ENCODE measurements at places on chromosomes 6 and 20. TPM values are rescaled to one million over a fixed set of nuclear protein-coding genes. Genes with fewer than 3 reads are reported as not detected.

The TXLNB gene
- total RNA-seq, result 0.05 TPM

The MUC21 gene
- not detected for total RNA-seq

The NKX2-4 gene
- not detected for total RNA-seq

The PRRT1 gene
- total RNA-seq, result 1.3 TPM

The ERVFRD-1 gene
- not detected for total RNA-seq

The PNPLA1 gene
- total RNA-seq, result not detected

The SIRPD gene
- not detected for total RNA-seq

The TRIM40 gene
- total RNA-seq, result not detected

DNA sequence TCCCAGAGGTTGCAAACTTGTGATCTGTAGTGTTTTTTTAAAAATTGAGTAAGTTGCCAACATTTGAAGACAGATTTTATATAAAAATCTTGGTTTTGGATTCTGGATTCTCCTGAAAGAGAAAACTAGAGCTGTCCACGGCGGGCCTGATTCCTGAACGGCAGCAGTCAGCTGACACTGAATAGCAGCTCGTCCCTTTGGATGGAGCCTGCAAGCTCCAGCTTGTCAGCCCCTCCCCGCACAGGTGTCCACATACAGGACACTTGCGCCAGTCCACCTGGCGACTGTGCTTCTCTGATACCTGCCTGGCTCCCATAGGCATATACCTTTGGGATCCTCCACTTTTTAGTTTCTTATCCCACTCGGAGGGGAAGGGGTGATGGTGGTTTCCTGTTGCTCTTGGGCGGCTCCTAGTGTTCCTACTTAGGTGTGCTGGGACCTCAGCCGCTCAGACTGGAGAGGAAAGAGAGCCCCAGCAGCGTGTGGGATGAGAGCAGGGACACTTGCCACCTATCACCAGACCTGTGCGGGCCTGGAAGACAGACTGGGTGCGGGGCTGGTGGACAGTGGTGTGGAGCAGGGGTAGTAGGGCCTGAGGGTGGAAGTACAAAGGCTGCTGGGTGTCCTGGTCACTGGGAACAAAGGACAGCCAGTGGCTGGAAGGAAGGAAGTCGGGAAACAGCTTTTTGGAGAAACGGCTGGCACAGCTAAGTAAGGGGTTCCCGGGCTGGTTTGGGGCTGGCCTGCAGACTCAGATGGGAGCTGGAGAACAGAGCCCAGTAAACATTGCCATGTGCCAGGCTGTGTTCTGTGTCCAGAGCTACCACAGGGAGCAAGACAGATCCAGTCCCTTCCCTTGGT, 18.3 kb downstream of the GHRH start:
- peaks cover 23% of the 10 kb centered on the region for H3K36me3 ChIP-seq
- peak; percentile 60 for DNase-seq
- H3K27me3 ChIP-seq, result no peaks in the 10 kb centered on the region

GRCh38 chr6:112199001-112199403, 55.4 kb downstream of the LAMA4 start:
- peaks cover 21% of the 10 kb centered on the region for H3K4me1 ChIP-seq
- no peak overlapping the region for H3K27ac ChIP-seq
- peaks cover 9% of the 10 kb centered on the region for H3K36me3 ChIP-seq
- DNase-seq, result no peak

DNA sequence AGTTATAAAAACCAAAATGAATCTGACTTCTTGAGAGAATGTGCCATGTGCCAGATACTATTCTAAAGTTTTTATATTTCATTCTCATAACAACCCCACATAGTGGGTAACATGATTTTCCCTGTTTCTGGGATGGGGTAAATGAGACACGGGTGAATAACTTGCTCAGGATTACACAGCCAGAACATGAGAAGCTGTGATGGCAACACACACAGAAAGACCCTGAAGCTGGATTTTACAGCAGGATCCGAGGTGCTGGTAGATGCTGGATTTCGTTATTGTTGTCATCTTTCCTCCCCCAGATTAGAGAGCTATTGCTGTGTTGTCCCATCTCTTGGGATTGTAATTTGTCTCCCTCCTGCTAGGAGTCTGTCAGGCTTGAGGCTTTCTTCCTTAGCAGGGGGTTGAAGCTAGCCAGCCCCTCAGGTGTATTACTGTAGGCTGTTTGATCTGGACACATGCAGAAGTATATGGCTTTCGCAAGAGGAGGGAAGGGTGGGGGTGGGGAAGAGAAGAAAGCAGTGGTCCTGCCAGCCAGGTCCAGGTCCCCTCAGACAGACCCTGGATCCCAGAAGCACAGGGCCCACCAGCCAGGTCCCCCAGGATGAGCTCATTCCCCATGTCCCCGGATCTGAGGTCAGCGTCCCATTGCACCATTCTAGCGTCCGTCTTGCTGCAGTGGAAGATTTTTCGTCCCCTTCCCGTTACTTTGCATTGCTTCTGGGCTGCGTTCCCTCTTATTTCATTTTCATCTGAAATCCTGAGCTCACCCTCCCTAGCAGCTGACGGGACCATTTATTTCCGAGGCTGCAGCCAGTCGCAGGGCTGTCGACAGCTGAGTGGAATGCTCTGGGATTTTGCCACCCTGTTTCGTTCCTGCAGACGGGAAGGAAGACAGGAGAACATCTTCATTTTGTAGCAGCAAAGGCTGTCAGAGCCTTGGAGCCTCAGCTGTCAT, 7.3 kb upstream of the KCNG1 start:
- no peak overlapping the region for H3K4me3 ChIP-seq
- peaks cover 1% of the 10 kb centered on the region for H3K36me3 ChIP-seq
- H3K27me3 ChIP-seq, result peaks cover 39% of the 10 kb centered on the region
- H3K4me1 ChIP-seq, result peaks cover 20% of the 10 kb centered on the region

- no peaks in the 10 kb centered on the region for H3K36me3 ChIP-seq
- no peak overlapping the region for H3K27ac ChIP-seq
- H3K27me3 ChIP-seq, result no peaks in the 10 kb centered on the region
- no peak for DNase-seq
These were observed 32.6 kb downstream of the AIG1 start for GRCh38 chr6:143093290-143093689.
